Neural crest cell (in vitro differentiated cells): ENCODE measurements at places on chromosomes 6 and 20. TPM values are rescaled to one million over a fixed set of nuclear protein-coding genes. Genes with fewer than 3 reads are reported as not detected.

Gene CLVS2
- total RNA-seq = 1.2 and 1.3 TPM in 2 replicates

Gene KIF13A
- 34.4 TPM in 2 replicates for total RNA-seq

Gene ULBP3
- total RNA-seq = 16.4 and 17.5 TPM in 2 replicates

Gene ULBP1
- total RNA-seq = 2.3 and 2.5 TPM in 2 replicates

Gene FAM162B
- total RNA-seq = 1.9 and 2.5 TPM in 2 replicates

Gene DDRGK1
- total RNA-seq = 56.6 and 57.2 TPM in 2 replicates

Gene NPEPL1
- 32.0 and 34.0 TPM in 2 replicates for total RNA-seq

Gene SLC26A8
- 0.14 and 0.33 TPM in 2 replicates for total RNA-seq

Gene FABP7
- 246 and 256 TPM in 2 replicates for total RNA-seq

Gene MLN
- not detected in 2 replicates for total RNA-seq

Gene ERGIC3
- 250 and 267 TPM in 2 replicates for total RNA-seq

Gene SAMD10
- 6.4 and 8.0 TPM in 2 replicates for total RNA-seq

Gene PNLDC1
- 0.49 TPM in 1 of 2 replicates, not detected in the other for total RNA-seq

Gene BPIFB1
- not detected in 2 replicates for total RNA-seq

Gene GJE1
- total RNA-seq = not detected in 2 replicates
